ENCODE measurements at places on chromosomes 6 and 20.

- DNase-seq, result no peak
These were observed 4.5 kb upstream of the ZKSCAN3 start for GRCh38 chr6:28345201-28345600.

GRCh38 chr20:40689943-40690835 lies 1.2 kb upstream of the MAFB start:
- DNase-seq, result peak; percentile 71

- DNase-seq, result no peak
These were observed 130.4 kb upstream of the CDYL start for GRCh38 chr6:4645713-4646360.

DNA sequence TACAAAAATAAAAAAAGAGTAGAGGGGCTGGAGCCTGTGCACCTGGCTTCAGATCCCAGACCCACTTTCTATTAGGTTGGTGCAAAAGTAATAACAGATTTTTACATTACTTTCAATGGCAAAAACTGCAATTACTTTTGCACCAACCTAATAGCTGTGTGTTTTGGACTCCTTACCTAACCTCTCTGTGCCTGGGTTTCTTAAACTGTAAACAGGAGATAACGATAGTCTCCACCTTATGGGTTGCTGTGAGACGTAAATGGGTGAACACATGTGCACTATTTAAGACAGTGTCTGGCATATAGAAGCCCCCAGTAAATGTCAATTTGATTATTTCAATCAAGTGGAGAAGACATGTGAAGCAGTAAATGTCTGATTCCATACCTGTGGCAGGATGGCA lies 89.7 kb downstream of the TFAP2C start:
- DNase-seq, result no peak

- DNase-seq, result no peak
These were observed 298.0 kb downstream of the QKI start for GRCh38 chr6:163712566-163712961.

DNA sequence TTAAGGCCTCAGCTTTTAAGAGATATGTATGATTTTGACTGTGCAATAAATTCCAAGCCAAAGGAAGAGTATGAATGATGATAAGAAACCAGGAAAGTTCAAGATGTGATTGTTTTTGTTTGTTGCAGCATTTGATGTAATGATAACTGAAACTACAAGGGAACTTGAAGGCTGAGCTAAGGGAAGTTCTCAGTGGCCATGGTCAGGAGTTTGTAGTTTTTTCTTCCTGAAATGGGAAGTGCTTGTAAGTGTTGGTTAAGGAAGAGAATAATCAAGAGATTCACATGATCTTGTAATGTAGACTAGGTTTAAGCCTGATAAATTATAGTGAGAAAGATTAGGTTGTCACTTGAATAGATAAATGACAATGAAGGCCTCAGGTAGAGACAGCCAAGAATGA lies 53.4 kb downstream of the PTCHD4 start:
- DNase-seq, result no peak

GRCh38 chr6:150280703-150281102 lies 88.1 kb upstream of the IYD start:
- no peak for DNase-seq

All from activated CD4-positive, CD25-positive, alpha-beta regulatory T cell treated with anti-CD3 and anti-CD28 coated beads, Interleukin-2, amount 50 U/mL, for 72 hours (primary cell).